ENCODE measurements at places on chromosomes 2 and 18.

DNA sequence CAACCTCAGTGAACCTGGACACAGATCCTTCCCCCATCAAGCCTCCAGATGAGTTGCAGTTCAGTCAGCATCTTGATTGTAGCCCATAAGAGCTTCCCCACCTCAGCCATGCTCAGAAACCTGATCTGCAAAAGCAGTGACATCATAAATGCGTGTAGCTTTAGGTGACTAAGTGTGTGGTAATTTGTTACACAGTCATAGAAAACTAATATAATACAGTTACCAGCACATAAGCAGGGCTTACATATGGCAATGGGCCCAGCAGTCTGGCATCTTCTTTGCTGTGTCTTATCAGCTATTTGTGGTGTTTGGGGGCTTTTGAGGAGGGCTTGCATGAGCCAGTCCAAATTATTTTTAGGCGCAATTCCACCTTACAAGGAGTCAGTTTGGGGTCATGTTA, 807.0 kb downstream of the SLC4A3 start:
- no peak for DNase-seq

DNA sequence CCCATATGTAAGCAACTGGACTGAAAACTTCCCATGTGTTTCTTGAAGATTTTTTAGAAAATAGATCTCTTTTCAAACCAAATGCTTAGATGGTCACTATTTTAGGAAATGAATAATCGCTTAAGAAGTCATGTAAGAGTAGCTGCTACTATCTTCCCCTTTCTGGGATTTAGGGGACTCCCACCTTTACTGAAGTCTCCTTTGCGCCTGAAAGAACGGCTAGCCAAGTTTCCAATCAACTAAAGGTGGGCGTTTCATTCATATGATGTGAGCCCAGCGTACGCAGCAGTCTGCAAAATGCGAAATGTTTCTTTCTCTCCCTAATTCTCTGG, 1.1 kb downstream of the DIPK1C start:
- no peak for DNase-seq

- DNase-seq, result no peak
These were observed 75.9 kb downstream of the RAD51AP2 start for GRCh38 chr2:17442334-17442733.

- DNase-seq, result no peak
These were observed 95.9 kb upstream of the GRB14 start for GRCh38 chr2:164717000-164717803.

DNA sequence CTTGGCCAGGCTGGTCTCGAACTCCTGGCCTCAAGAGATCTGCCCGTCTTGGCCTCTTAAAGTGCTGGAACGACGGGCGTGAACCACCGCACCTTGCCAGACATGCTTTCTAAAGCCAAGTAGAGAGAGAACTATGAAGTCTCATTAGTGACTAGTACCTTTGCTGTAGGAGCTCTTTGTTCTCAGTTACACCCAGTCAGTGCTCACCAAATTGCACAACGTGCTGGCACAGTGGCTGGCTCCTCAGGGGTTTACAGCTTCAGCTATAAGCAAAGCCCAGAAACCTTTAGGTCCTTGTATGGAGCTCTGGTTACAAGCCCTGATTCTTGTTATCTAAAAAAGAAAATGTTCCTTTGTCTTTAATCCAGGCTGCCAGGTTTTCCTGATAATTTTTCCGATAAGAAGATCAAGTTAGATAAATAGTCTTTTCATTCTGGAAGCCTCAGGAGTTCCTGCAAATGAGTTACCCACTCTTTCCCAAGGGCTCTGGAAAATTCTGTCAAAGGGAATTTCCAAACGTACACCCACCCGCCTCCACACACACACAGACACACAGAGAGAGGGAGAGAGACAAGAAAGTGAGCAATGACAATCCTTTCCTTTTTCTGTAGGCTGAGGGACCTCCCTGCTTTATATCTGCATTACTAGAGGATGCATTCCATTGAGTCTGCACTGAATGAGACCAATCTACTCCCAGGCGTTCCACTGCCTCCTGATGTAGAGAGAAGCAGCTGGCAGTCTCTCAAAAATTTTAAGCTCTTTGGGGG, 100.2 kb upstream of the CSRNP3 start:
- DNase-seq, result no peak
